Neural progenitor cell (in vitro differentiated cells): ENCODE measurements at places on chromosomes 7 and 10. TPM values are rescaled to one million over a fixed set of nuclear protein-coding genes. Genes with fewer than 3 reads are reported as not detected.

MYPN gene
- total RNA-seq, result not detected in 2 replicates

TRPV6 gene
- total RNA-seq, result not detected in 2 replicates

HTR7 gene
- 0.19 TPM in 1 of 2 replicates, not detected in the other for total RNA-seq

GCK gene
- total RNA-seq, result 0.15 TPM in 1 of 2 replicates, not detected in the other

HMX3 gene
- total RNA-seq, result 0.12 TPM in 1 of 2 replicates, not detected in the other

HOXA2 gene
- total RNA-seq, result not detected in 2 replicates

BLNK gene
- not detected in 2 replicates for total RNA-seq

DNA sequence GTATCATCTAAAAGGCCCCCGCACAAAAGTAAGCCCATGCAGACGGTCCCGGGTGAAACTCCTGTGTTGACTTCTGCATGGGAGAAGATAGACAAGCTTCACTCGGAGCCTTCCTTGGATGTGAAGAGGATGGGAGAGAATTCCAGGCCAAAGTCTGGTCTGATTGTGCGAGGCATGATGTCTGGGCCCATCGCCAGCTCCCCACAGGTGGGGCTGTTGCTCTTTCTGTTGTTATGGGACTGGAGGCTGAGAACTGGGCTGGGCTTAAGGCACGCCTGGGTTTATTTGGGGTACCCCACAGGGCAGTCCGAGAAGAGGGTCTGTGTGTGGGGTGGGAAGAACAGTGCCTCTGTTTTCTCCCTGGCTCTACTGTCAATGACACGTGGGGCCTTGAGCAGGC is 14.6 kb downstream of the MINDY4 start:
- H3K36me3 ChIP-seq, result no peaks in the 10 kb centered on the region
- DNase-seq, result no peak

- peaks cover 19% of the 10 kb centered on the region for H3K4me1 ChIP-seq
- H3K36me3 ChIP-seq, result no peaks in the 10 kb centered on the region
- no peak for DNase-seq
- H3K4me3 ChIP-seq, result no peak overlapping the region
Observed at GRCh38 chr10:13893926-13894325, 307.2 kb downstream of the PRPF18 start.

DNA sequence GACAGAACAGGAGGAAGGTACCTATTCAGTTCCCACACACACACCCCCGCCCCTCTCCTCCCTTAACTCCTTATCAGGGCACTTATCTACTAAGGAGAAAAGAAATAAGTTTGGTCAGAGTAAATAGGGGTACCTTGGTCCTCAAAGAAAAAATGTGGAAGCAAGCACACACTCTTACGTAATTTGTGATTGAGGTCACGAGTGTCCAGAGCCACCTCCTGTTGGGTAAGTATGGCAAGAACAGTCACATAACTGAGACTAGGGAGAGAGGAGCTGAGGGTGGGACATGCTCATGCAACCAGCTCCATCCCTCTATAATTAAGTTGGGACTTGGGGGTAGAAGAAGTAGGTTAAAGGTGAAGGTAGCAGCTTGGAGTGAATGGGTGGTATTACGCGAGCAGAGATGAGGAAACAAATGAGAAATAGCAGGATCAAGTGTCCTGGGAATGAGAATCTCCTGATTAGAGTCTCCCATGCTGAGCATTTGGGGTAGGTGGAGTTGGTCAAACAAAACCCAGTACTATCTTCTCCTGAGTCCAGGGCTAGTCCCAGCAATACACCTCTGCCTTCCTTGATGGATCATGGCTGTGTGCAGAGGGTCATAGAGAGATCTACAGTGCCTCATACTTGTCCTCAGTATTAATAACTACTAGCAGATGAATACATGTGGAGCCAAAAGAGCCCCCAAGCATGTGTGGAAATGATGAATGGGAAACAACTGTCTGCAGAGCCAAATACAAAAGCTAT is 77.1 kb downstream of the GSAP start:
- DNase-seq, result no peak
- H3K27ac ChIP-seq, result no peak overlapping the region
- H3K4me1 ChIP-seq, result no peaks in the 10 kb centered on the region
- H3K27me3 ChIP-seq, result no peaks in the 10 kb centered on the region
- no peak overlapping the region for H3K4me3 ChIP-seq

GRCh38 chr10:3295582-3296151 is 123.1 kb upstream of the PITRM1 start:
- no peaks in the 10 kb centered on the region for H3K27me3 ChIP-seq
- H3K27ac ChIP-seq, result no peak overlapping the region
- H3K4me3 ChIP-seq, result no peak overlapping the region

DNA sequence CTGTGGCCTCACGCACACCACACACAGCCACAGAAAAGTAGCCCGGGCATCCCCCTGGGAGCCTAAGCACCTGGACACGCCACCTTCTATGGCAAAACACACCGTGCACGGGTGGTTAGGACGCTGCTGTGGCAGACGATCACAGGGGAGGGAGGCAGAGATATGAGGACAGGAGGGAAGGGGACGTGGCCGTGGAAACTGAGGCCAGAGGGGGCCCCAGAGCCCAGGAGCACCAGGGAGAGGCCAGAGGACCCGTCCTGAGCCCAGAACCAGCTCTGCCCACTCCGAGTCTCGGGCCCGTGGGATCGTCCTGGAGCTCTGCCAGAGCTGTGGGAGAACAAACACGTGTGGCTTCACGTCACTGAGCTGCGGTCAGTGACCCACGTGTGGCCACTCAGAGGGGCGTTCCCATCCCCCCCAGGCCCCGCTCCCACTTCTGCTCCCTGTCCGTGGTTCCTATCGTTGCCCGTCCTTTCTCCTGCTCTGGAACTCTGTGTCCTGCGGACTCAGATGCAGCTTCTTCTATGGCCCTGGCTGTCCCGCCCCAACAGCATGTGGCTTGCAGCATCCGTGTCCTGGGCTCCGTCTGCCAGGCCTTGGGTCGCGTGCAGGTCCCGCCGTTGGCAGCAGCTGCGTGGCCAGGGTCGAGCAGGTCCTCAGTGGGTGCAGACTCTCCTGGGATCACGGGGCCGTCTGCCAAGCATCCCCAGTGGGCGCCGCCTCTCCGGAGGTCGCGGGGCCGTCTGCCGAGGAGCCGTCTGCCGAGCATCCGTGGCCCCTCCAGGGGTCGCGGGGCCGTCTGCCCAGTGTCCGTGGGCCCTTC is 31.0 kb downstream of the GET4 start:
- no peak overlapping the region for H3K4me3 ChIP-seq
- no peak for DNase-seq
- H3K27me3 ChIP-seq, result peaks cover 71% of the 10 kb centered on the region
- H3K36me3 ChIP-seq, result no peaks in the 10 kb centered on the region
- H3K4me1 ChIP-seq, result no peaks in the 10 kb centered on the region

DNA sequence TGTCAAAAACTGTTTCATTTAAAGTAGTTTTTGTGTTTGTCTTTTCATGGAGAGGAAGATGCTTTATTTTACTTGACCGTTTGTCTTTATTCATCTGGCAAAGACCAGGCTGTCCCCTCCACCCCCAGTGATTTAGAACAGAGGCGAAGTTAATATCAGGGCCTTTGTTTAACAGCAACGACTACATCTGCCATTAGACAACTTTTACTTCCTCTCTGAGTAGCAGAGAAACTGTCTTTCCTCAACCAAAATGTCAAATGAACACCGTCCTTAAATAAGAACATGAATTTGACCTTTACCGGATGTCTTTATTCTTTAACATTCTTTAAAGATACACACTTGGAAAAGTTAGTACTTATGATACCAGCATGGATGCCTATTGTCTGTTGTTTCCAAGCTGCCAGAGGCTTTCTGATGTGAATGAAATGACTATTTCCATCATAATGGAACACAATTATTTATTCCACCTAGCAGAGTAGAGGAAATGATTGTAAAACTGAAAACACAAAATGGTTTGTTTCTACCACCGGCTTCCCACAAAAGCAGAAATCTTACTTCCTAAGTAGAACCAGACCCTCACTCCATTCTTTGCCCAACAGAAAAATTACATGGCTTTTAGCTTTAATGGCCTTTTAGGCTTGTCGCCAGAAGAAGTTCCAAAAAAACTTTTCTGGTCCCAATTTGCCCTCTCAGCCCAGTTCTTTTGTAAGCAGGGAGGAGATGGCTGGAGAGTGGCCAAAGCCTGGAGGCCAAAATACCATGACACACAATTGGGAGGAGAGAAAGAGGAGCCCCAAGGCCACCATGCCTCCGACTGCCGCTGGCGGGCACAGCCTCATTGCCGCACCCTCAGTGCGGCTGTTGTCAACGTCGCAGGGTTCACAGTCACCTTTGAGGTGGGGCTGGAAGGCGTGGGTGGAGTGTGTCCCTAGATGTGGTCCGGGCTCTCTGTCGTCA is 168.5 kb downstream of the TEX36 start:
- H3K4me3 ChIP-seq, result no peak overlapping the region
- H3K27ac ChIP-seq, result no peak overlapping the region
- no peaks in the 10 kb centered on the region for H3K36me3 ChIP-seq
- no peaks in the 10 kb centered on the region for H3K4me1 ChIP-seq
- DNase-seq, result no peak

DNA sequence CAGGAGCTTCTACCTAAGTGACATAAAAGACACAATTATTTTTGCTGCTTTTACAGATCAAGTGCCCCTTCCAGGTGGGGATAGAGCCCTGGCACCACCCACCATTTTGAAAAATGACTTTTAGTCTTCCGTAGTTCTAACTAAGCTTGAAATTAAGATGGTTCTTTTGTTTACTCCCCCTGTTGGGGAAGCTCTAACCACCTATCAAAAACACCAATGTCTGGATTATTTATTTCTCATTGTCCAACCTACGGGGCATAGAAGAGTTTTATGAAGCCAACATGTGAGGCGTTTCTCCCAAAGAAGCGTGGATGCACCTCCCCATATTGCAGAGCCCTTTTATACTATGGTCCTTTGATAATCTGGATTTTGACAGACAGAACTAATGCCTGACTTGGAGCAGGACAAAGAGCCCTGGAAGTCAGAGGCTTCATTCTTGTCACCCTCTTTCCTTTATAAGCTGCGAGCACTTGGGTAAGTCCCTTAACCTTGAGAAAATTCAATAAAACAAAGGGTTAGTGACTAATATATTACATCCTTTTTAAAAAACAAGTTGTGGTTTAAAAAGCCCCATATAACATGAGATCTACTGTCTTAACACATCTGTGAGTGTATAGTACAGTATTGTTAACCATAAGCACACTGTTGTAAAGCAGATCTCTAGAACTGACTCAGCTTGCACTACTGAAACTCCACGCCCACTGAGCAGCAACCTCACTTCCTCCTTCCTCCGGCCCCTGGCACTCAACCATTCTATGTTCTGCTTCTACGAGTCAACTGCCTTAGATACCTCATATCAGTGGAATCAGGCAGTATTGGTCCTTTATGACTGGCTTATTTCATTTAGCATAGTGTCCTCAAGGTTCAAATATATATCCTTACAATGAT is 67.5 kb downstream of the ATXN7L1 start:
- H3K4me1 ChIP-seq, result peaks cover 9% of the 10 kb centered on the region
- no peak for DNase-seq
- no peaks in the 10 kb centered on the region for H3K36me3 ChIP-seq

GRCh38 chr7:47795631-47796030 is 152.6 kb downstream of the PKD1L1 start:
- no peak overlapping the region for H3K4me3 ChIP-seq
- no peaks in the 10 kb centered on the region for H3K36me3 ChIP-seq
- no peaks in the 10 kb centered on the region for H3K4me1 ChIP-seq
- H3K27ac ChIP-seq, result no peak overlapping the region
- H3K27me3 ChIP-seq, result no peaks in the 10 kb centered on the region

- peaks cover 18% of the 10 kb centered on the region for H3K36me3 ChIP-seq
- no peak overlapping the region for H3K4me3 ChIP-seq
- peaks cover 5% of the 10 kb centered on the region for H3K4me1 ChIP-seq
- no peak overlapping the region for H3K27ac ChIP-seq
Observed at GRCh38 chr10:97474918-97475317, 23.3 kb downstream of the MMS19 start.

GRCh38 chr10:52915391-52915790 is 142.8 kb upstream of the MBL2 start:
- H3K36me3 ChIP-seq, result no peaks in the 10 kb centered on the region
- H3K27ac ChIP-seq, result no peak overlapping the region

DNA sequence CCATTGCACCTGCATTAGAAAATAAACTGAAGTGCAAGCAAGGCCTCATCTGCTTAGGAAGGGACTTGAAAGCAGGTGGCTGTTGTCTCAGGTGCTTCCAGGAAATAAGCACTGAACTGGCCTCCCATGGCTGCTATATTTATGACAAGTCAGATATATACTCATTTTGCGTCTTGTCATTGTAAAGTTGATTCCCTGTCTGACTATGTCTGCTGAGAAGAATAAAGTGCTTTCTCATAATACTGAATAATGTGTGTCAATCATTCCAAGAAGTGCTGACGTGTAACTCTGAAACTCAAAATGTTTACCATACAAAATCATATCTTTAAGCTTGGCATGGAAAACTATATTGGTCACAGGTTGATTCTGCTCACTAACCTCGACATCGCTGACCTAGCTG is 44.9 kb upstream of the SVOPL start:
- H3K36me3 ChIP-seq, result no peaks in the 10 kb centered on the region
- DNase-seq, result no peak
- H3K27ac ChIP-seq, result no peak overlapping the region
- H3K4me1 ChIP-seq, result no peaks in the 10 kb centered on the region
- H3K27me3 ChIP-seq, result no peaks in the 10 kb centered on the region

DNA sequence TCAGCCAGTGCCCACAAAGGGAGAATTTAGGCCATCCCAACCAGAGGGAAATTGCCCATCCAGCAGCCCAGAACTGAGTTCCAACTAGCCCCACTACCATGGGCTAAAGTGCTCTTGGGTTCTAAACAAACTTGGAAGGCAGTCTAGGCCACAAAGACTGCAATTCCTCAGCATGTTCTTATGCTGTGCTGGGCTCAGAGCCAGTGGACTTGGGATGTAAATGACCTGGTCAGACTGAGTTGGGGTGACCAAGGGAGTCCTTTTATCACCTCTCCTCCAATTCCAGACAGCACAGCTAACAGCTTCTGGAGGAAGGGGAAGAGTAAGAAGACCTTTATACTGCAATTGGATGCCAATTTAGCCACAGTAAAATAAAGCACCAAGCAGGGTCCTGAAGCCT is 607.2 kb upstream of the KCND2 start:
- H3K4me1 ChIP-seq, result no peaks in the 10 kb centered on the region
- DNase-seq, result no peak
- H3K27ac ChIP-seq, result no peak overlapping the region
- H3K36me3 ChIP-seq, result no peaks in the 10 kb centered on the region

DNA sequence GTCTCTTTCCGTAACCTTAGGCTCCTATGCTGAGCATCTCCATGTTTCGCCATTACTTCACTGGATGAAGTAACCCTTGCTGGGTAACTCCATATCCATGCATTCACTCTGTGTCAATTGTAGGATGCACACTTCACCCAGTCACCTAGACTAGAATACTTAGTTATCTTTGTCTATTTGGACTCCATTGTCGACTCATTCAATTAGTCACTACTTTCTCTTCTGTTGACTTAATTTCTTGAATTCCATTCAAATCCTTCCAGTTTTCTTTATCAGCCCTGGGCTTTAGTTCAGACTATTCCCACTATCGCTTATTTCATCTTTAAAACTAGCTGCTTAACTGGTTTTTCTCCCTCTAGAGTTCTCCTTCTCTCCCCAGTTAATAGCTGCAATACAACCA is 111.3 kb upstream of the TNS3 start:
- H3K36me3 ChIP-seq, result no peaks in the 10 kb centered on the region
- peaks cover 14% of the 10 kb centered on the region for H3K4me1 ChIP-seq
- H3K27ac ChIP-seq, result no peak overlapping the region
- no peaks in the 10 kb centered on the region for H3K27me3 ChIP-seq
- no peak for DNase-seq

GRCh38 chr10:7274293-7274692 is 136.5 kb downstream of the SFMBT2 start:
- no peak overlapping the region for H3K27ac ChIP-seq
- H3K36me3 ChIP-seq, result no peaks in the 10 kb centered on the region
- no peak overlapping the region for H3K4me3 ChIP-seq
- DNase-seq, result no peak
- peaks cover 8% of the 10 kb centered on the region for H3K4me1 ChIP-seq
- no peaks in the 10 kb centered on the region for H3K27me3 ChIP-seq

- H3K4me3 ChIP-seq, result no peak overlapping the region
- H3K27me3 ChIP-seq, result no peaks in the 10 kb centered on the region
- no peak overlapping the region for H3K27ac ChIP-seq
- no peaks in the 10 kb centered on the region for H3K36me3 ChIP-seq
Observed at GRCh38 chr7:119482209-119482608, 790.8 kb upstream of the KCND2 start.
